WTC11 (cell line): ENCODE measurements at places on chromosomes 12 and 14. TPM values are rescaled to one million over a fixed set of nuclear protein-coding genes. Genes with fewer than 3 reads are reported as not detected.

Gene CPSF2
- 102 to 109 TPM (median 109 TPM) in 3 replicates for total RNA-seq

DNA sequence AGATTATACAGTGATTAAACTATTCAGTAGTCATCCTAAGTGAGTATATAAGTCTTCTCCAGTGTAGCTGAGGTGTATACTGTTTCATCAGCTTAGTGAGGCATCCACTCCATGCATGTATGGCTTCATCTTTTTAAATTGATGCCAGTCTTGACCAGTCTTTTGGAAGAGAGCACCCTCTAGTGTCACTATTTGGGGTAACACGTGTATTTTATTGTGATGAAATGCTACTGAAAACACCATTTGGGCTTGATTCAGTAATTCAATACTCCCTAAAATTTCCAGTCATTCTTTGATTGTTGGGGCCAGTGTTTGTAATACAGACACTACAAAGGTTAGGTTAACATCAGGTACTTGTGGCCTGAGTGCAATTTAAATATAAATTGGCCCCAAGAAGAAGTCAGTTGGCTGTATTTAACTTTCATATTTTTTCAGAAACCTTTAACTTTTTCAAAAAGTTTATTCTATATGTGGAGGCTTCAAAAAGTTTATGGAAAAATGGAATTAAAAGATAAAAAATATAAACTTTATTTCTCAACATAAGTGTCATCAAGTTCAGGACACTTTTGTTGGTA is 35.3 kb downstream of the MIPOL1 start:
- no peaks in the 10 kb centered on the region for H3K27me3 ChIP-seq
- H3K27ac ChIP-seq: no peak overlapping the region
- DNase-seq: no peak
- H3K4me3 ChIP-seq: no peak overlapping the region

DNA sequence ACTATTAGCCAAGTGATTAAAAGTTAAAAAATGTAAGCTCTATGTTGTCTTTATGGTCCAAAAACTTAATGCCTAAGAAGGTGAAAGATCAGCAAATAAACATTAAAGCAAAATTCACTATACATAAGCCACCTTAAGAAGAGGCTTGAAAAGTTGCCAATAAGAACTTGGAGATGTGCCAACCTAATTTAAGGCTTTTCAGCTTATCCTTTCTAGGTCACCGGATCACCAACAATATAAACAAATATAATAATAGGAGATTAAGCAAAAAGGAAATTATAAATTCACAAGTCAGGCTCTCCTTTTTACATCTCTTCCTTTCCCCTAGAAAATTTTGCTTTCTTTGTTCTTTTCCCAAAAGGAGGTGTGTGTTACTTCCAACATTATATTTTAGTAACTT is 30.9 kb downstream of the SLC2A3 start:
- H3K4me3 ChIP-seq: peak overlapping the region; percentile 41
- H3K27me3 ChIP-seq: no peaks in the 10 kb centered on the region
- peaks cover 46% of the 10 kb centered on the region for H3K4me1 ChIP-seq
- DNase-seq: no peak

DNA sequence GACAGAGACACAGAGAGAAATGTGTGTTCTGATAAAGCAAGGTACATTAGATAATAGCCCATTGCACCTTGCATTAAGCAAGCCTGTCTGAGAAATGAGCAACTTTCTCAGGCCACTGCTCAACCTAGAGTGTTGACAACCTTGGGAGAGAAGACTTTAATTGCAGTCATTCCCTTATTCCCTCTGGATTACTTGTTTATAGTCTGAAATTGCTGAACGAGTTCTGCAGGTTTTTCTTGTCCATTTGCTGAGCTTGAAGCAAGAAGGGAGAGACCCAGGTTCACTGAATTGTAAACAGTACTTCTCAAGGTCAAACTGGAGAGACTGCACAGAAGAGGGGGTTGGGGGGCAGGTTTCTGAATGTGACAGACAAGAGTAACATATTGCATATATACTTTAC is 159.4 kb upstream of the PLEKHG7 start:
- no peak overlapping the region for H3K4me3 ChIP-seq
- peaks cover 2% of the 10 kb centered on the region; the same call in 1 of the 2 replicates for H3K36me3 ChIP-seq
- no peak for DNase-seq
- no peak overlapping the region for H3K27ac ChIP-seq

Gene BDKRB2
- 0.17 to 0.30 TPM (median 0.18 TPM) in 3 replicates for total RNA-seq

DNA sequence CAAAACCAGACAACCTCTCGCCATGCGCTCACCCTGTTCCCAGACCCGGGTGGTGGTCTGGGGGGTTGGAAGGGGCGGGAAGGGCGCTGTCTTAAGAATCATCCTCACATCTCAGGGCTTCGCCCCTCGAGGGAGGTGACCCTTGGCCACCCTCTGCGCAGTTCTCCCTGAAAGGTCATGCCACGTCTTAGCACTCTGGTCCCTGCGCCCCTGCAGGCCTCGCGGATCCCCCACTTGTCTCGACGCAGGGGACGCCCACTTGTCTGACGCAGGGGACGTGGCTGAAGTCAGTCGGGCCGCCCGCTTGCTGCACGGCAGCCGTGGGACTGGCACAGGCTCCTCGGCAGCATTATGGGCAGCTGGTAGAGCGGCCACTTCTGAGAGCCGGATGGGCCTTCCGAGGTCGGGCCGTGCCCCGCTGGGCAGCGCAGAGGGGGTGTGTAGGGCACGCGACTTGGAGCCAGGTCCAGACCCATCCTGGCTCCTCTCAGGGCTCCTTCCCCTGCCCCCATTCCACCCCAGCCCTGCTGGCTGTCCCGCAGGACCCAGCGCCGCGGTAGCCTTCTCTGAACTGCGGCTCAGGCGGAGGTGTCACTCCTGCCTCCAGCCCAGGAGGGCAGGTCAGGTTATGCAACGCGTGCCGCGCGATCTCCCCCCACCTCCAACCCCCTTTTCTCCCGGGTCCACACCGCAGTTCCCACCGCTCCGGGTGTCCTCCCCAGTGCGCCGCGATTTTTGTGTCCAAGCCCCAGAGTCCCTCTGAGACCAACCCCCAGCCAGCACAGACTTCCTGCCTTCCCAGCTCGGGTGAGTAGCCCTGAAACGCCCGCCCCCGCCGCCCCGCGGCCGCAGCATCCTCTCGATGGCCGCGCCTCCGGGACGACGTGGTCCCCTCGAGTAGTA is 40.9 kb upstream of the CAPRIN2 start:
- peak overlapping the region; percentile 82 for H3K27ac ChIP-seq
- H3K36me3 ChIP-seq: peaks cover 17% of the 10 kb centered on the region
- H3K27me3 ChIP-seq: peaks cover 19% of the 10 kb centered on the region
- H3K4me3 ChIP-seq: peak overlapping the region; percentile 78
- peaks cover 58% of the 10 kb centered on the region for H3K4me1 ChIP-seq

Gene ABCD4
- total RNA-seq: 84.7 to 91.2 TPM (median 90.2 TPM) in 3 replicates

Gene SLC5A8
- 0.05 to 0.07 TPM in 2 of 3 replicates, not detected in the other for total RNA-seq

Gene CACNB3
- total RNA-seq: 15.0 to 17.3 TPM (median 17.0 TPM) in 3 replicates

Gene OTX2
- total RNA-seq: 30.1 to 34.4 TPM (median 32.5 TPM) in 3 replicates

- peaks cover 11% of the 10 kb centered on the region for H3K4me1 ChIP-seq
- peaks cover 2% of the 10 kb centered on the region; the same call in 1 of the 2 replicates for H3K27me3 ChIP-seq
- H3K27ac ChIP-seq: no peak overlapping the region
- H3K4me3 ChIP-seq: no peak overlapping the region
- no peaks in the 10 kb centered on the region for H3K36me3 ChIP-seq
- DNase-seq: no peak
These were observed 231.9 kb downstream of the C12orf75 start for GRCh38 chr12:105562199-105562971.

- DNase-seq: no peak
- no peaks in the 10 kb centered on the region; the same call in 1 of the 2 replicates for H3K27me3 ChIP-seq
- no peaks in the 10 kb centered on the region for H3K4me1 ChIP-seq
- no peak overlapping the region for H3K4me3 ChIP-seq
These were observed 42.4 kb upstream of the CCDC196 start for GRCh38 chr14:66443785-66444184.

DNA sequence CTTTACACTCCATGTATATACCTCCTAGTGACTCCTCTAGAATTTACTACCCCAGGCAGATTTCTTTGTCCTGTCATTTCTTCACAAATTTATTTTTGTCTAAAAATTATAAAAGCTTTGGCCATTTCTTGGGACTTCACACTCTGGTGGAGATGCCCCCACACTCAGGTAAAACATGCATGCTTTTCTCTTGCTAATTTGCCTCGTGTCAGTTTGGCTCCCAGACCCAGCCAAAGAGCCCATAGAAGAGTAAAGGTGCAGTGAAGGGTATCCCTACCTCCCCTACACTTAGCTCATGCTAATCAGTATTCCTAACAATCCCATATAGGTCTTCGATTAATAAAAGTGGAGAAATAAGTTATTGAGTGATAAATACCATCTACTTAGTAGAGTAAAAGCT is 256.5 kb upstream of the KRR1 start:
- no peak for DNase-seq
- H3K4me1 ChIP-seq: peaks cover 53% of the 10 kb centered on the region
- H3K27me3 ChIP-seq: no peaks in the 10 kb centered on the region
- H3K36me3 ChIP-seq: no peaks in the 10 kb centered on the region
- H3K4me3 ChIP-seq: no peak overlapping the region

Gene GPR68
- total RNA-seq: 0.21 to 0.28 TPM (median 0.27 TPM) in 3 replicates

GRCh38 chr12:51424094-51424661 is 453 bp upstream of the SLC4A8 start:
- H3K4me1 ChIP-seq: peaks cover 45% of the 10 kb centered on the region
- peak overlapping the region; percentile 46 for H3K4me3 ChIP-seq
- no peaks in the 10 kb centered on the region for H3K36me3 ChIP-seq

DNA sequence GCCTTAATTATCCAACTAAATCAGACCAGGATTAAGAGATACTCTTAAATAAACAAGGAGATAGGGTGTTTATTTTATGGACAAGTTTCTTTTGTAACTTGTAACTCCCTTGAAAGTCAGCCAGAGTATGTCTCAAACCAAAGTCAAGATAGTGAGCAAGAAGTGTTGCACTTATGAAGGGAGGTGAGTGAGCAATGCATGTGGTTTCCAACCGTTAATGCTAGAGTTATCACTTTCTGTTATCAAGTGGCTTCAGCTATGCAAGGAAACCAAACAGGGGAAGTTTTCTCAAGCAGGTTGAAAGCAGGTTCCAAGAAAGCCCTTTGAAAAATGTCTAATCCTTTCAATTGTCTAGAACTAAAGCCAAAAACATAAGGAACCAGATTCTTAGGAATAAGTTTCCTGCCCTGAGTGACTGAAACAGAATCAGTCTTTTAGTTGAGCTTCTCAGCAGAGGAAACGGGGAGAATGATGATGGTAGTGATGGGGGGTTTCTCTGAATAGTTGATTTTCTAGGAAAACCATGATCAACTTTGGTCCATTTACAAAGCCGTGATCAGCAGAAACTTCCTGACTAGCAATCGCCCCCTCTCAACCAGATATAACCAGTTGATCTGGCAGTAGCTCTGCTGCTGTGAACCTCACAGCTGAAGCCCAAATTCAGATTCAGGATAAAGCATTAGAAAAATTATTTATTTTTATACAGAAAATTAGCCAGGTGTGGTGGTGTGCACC is 128.4 kb downstream of the DAD1 start:
- 0 out of 2 replicates have a peak, but pooled peaks cover 2% of the 10 kb centered on the region for H3K27me3 ChIP-seq
- H3K4me3 ChIP-seq: no peak overlapping the region
- no peak for DNase-seq

DNA sequence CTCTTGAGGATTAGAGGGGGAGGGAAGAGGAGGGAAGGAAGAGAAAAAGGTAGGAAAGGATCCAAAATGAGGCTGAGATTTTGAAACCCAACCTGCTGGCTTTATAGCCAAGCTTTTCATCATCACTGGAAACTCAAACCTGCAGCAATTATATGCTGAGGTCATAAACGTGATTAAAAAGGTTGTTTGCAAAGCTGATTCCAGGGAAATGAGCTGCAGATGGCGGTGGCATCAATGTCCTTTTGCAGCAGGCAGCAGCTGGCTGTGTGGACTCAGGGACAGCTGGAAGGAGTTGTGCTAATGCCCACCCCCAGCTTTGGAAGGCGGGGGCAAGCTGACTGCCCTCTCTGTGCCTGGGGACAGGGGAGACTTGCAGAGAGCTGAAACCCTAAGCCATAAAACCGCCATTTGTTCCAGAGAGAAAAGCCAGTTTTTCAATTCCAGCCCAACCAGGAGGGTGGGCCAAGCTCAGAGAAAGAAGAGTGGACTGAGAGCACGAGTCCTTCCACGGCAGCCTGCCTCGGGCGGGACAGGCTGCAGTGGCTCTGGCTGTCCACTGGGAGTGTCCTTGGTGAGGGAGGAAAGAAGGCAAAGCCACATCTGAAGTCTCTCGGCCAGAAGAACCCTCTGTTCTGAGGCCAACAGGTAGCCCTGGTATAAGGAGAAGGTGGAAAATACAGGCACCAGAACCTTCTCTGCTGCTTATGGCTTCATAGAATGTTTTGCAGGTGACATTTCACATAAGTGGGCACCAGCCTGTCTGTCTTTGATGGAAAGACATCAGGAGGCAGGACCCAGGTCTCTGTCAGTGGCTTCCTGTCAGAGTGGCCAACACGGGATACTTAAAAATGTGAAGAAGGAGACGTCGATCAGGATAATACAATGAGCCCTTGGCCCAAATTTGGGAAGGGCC is 90.7 kb downstream of the SINHCAF start:
- H3K4me1 ChIP-seq: peaks cover 9% of the 10 kb centered on the region; the same call in 1 of the 2 replicates
- DNase-seq: peak; percentile 61
- no peak overlapping the region for H3K27ac ChIP-seq
- H3K36me3 ChIP-seq: peaks cover 4% of the 10 kb centered on the region; the same call in 1 of the 2 replicates
- peaks cover 4% of the 10 kb centered on the region; the same call in 1 of the 2 replicates for H3K27me3 ChIP-seq

GRCh38 chr14:63896278-63896720 is 43.5 kb downstream of the SYNE2 start:
- no peak for DNase-seq
- H3K36me3 ChIP-seq: peaks cover 5% of the 10 kb centered on the region
- no peak overlapping the region for H3K4me3 ChIP-seq
- H3K27me3 ChIP-seq: no peaks in the 10 kb centered on the region
- peaks cover 41% of the 10 kb centered on the region for H3K4me1 ChIP-seq

DNA sequence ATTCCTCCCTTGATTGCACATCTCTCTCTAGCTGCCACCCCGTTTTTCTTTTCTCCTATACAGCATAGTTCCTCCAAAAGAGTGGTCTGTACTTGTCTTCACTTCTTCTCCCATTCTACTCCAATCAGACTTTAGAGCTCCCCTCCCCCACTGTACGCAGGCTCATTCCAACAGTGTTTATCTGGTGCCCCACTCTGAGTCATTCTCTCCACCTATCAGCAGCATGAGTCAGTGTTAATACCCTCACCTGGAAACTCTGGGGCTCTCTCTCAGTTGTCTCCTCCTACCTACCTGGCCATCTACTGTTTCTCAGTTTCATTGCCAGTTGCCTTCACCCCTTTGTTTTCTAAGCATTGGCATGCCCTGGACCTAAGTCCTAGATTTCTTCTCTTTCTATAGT is 175.1 kb upstream of the ARHGAP5 start:
- no peaks in the 10 kb centered on the region for H3K36me3 ChIP-seq
- no peak for DNase-seq
- no peaks in the 10 kb centered on the region for H3K4me1 ChIP-seq
- H3K27ac ChIP-seq: no peak overlapping the region
- H3K27me3 ChIP-seq: no peaks in the 10 kb centered on the region

Gene GALNT16
- 3.0 to 4.5 TPM (median 3.8 TPM) in 3 replicates for total RNA-seq
